Bone marrow (tissue), 2 donors: ENCODE measurements at places on chromosomes 4 and X.
A peak's percentile ranks its signal among the peaks of the same experiment; 100 is the strongest.

- no peak for DNase-seq
Observed at GRCh38 chr4:154807042-154807630, 26.1 kb downstream of the RBM46 start.

- DNase-seq, result no peak
Observed at GRCh38 chr4:142243255-142243654, 602.8 kb downstream of the INPP4B start.

GRCh38 chr4:121252224-121252806 lies 88.2 kb upstream of the TNIP3 start:
- DNase-seq, result no peak

DNA sequence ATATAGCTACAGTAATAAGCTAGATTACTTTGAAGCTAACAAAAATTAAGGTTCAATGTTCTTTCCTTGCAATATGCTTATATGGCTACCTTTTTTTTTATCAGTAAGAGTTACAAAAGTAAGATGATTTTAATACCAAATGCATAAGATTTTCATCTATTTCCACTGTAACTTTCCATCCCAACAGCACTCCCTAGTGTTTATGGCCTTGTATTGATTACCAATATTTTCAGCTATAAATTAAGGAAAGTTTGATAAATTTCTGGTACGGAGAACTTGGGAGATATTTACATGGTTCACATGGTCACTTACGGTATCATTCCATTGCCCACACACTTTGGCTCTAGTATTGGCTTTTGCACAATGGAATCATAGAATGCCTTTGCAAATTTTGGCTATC lies 448.9 kb upstream of the PABPC4L start:
- no peak for DNase-seq

- DNase-seq, result peak; percentile 33
Observed at GRCh38 chr4:121950212-121950679, 1.6 kb downstream of the TRPC3 start.

DNA sequence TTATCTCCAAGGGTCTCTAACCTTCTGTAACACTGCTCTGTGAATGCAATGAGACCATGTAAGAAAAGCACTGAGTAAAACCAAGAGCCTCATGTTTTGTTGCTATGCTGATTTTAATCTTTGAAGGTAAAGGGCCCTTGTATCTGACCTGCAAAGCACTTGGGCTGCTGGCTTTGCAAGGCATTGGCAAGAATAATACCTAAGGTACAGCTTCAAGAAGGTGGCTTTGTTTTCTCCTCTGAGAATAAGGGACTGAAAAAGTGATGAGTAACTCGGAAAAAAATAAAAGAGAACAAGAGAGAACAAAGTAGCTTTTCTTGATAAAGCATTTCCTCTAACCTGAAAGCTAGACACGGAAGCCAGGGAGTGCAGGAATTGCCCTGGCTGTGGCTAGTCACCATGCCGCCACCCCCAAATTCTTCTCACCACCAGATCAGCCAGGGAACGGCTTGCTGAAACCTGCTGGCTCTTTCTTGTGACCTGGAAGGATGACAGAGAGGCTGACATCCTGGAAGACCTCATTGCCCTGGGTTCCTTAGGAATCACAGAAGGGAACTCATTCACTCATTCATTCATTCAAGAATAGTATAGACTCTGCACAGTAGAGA lies 41.8 kb upstream of the HS3ST1 start:
- no peak for DNase-seq

- DNase-seq, result no peak
Observed at GRCh38 chrX:2666491-2666890, 24.6 kb upstream of the CD99 start.

DNA sequence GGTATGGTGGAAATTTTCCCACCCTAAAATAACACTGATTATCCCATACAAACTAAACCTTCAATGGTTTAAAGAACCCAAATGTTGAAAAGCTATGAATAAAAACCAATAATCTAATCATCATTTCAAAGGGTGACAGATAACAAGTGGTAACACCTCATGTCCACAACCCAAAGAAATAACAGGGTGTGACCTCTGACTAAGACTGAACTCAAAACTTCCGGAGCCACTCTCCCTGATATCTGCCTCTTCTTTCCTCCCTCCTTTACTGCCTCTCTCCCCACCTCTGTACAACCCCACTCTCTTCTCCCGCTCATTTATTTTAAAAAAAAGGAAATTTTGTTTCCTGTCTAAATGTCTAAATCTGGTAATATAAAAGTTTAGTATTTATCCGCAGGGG lies 11.5 kb downstream of the FBXW7 start:
- DNase-seq, result no peak

DNA sequence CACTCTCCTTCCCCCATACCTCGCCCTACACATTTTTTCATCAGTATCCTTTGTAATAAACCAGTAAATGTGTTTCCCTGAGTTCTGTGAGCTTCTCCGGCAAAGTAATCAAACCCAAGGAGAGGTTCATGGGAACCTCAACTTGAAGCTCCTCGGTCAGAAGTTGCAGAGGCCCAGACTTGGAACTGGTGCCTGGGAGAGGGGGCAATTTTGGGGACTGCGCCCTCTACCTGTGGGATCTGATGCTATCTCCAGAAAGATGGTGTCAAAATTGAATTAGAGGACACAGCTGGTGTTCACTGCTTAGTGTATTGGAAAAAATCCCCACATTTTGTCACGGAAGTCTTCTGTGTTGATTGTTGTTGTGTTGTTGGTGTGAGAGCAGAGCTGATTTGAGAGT lies 70.6 kb downstream of the ATP11C start:
- DNase-seq, result no peak

- DNase-seq, result no peak
Observed at GRCh38 chrX:135484641-135485289, 35.7 kb upstream of the INTS6L start.

DNA sequence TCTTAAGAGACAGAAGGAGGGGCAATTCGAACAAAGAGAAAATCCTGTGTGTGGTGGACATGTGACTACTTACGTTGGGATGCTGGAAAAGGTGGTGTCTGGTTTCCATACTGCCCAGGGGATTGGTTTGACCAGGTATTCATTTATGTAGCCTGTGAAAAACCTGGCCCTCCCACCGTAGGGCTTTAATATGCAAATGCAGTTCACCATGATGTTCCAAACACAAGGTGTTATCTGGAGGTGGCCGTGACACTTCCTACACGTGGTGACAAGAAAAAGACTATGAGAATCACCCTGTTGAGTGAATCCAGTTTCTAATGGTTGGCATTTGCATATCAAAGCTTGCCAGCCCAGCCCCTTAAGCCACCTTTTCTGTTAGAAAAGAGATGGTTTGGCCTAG lies 27.9 kb downstream of the UGT2B4 start:
- no peak for DNase-seq

DNA sequence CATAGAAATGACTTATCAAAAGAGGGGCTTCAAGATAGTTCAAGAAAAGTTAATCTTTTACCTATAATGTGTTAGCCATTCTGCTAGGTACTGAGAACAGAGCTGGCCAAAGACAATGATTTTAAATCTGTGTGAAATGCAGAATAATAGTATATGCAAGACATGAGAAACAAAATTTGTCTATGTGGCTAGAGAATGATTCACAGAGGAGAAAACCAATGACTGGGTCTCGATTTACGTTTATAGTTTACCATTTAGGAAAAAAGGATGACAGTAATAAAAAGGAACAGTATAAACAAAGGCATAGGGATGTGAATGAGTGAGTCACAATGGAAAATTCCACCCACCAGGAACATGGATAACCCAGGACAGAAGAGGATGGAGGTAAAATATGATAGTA lies 31.9 kb downstream of the NPFFR2 start:
- DNase-seq, result no peak

DNA sequence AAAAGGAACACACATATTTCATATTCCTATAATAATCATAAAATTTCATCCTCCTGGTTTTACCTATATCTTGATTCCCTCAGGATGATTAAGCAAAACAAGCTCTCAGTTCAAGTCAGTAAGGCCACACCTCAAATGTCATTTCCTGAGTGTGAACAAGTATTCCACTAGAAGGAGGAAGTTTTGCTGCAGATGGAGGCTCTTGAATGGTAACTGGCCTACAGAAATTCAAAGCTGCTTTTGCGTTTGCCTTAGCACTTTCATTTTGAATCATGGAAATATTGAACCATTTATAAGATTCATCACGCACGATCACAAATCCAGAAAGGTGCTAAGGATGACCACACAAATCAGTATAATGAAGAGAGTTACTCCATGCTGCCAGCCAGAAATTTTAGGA lies 254.4 kb upstream of the CXXC4 start:
- no peak for DNase-seq

GRCh38 chr4:123248085-123248659 lies 148.4 kb upstream of the SPRY1 start:
- DNase-seq, result no peak

- no peak for DNase-seq
Observed at GRCh38 chr4:139153411-139154133, 23.4 kb downstream of the ELF2 start.

- DNase-seq, result no peak
Observed at GRCh38 chr4:185830263-185830994, 18.4 kb upstream of the SORBS2 start.

DNA sequence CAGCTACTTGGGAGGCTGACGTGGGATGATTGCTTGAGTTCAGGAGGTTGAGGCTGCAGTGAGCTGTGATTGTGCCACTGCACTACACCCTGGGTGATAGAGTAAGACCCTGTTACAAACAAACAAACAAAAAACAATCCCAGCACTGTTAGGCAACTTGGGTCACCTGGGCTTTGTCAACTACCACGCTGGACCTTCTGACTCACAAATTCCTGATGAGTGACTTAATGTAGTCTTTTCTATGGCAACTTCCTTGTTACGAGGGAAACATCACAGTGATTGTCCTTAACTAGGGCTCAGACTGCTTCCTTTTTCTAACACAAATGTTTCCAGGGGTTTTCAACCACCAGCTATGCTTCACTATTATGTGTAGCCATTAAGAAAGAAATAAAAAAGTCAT lies 128.8 kb upstream of the GPC4 start:
- DNase-seq, result no peak

DNA sequence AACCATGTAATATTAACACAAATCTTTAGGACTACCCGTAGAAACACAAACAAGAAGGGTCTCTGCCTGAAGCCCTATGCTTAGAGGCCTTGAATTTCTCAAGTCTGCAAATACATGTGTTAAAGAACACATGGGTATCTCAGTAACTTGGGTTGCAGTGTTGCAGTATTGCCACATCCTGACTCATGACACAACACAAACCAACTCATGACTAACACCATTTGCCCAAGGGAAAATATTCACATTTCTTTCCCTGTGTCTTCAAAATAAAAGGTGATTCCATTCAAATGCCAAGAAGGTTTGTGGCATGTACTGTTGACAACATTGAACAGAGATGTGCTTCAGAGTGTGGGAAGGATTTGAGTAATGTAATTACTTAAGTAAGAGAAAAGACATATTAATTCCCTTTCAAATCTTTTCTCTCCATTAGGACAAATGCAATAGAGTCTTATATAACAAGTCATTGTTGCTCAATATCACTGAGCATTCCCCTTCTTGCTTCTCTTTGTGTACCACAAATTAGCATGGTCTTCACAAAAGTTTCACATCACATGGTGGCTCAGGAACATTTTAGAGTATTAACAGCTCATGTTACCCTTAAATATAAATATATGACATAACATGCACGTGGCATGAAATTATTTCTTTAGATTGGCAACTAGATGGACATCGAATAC lies 487.1 kb downstream of the STPG2 start:
- no peak for DNase-seq

DNA sequence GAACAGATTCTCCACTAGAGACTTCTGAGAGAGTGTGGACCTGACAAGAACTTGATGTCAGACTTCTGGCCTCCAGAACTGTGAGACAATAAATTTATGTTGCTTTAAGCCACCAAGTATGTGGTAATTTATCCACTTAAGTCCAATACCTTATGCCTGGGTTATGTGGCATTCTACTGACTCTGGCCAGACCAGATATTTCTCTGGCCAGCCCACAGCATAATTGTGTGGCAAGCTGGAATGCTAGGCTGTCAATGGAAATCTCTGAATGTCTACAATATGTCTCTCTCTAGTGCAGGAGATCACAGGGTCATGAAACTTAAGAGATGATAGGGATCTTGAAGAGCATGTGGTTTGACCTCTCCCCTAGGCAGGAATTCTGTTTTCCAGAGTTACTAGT lies 251.0 kb downstream of the ZNF674 start:
- no peak for DNase-seq

GRCh38 chrX:55357236-55357635 lies 92.5 kb upstream of the PAGE3 start:
- DNase-seq, result no peak

DNA sequence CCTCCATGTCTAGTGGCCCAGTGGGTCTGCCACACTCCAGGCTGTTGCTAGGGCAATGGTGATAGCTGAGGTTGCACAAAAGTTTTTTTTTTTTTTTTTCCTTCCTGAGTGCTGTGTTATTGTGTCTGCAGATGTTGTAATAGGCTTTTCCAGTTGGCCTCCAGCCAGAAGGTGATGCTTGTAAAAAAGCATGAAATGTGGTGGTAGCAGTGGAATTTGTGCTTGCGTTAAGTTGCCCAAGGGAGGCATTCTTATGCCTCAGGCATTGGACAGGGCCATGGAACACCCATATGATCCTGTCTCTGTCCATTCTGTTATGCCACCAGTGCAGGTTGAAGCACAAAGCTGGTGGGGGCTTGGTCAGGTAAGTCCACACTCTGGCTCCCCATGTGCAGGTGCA lies 660.5 kb upstream of the SPANXN1 start:
- DNase-seq, result no peak

GRCh38 chr4:71974681-71975080 lies 57.1 kb upstream of the NPFFR2 start:
- no peak for DNase-seq

DNA sequence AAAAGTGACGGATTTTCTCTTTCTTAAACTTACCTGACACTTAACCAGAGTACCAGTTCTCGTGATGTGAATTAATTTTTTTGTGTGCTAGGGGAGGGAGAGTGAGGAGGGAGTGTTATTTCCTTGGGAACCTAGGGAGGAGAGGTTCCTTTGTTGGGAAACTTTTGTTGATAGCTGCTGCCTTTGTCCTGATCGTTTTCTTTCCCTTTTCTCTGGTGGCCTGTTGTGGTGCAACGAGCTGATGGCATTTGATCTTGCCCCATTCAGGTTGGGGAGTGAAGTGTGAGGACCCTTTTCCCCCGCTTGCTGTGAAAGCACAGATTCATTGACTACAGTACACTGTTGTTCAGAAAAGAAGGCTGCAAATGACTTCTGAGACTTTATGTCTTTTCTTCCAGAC lies 59.8 kb downstream of the SLC9A6 start:
- no peak for DNase-seq

GRCh38 chr4:109733728-109734127 lies 3.9 kb upstream of the PLA2G12A start:
- no peak for DNase-seq

DNA sequence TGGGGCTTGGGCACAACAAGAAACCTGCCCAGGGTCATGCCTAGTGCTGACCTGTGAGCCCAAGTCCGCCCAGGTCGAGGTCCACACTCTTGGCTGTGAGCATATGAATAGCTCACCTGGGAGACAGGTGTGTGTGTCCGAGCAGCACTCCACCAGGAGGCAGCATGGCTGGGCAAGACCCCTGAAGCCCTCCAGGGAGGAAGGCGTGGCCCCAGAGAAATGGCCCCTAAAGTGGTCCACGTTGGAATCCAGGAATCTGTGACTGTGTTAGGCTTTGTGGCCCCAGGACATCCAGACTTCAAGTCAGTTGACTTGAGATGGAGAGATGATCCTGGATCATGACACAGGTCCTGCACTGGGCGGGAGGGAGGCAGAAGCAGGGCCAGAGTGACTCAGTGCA lies 138.8 kb downstream of the CPZ start:
- DNase-seq, result no peak
